ENCODE measurements at places on chromosomes 5 and 9.

DNA sequence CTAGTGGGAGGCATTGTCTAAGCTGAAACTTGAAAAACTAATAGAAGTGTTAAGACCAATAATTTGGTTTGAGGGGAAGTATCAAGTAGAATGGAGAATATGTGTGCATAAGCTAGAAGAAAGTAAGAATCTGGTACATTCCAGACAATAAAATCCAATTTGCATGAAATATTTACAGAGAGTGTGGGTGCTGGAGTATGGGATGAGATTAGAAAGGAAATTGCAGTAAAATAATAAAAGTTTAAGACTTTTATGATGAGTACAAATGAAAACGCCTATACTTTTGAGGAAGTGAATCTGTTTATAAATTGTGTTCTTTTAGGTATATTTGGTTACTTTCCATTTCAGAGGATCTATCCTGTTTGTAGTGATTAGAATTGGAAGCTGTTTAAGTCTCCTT is 165.4 kb upstream of the TNC start:
- no peak for DNase-seq

- no peak for DNase-seq
These were observed 20.3 kb upstream of the UNC5A start for GRCh38 chr5:176789873-176790615.

- DNase-seq: no peak
These were observed 50.3 kb downstream of the SPATA31D1 start for GRCh38 chr9:82038897-82039296.

DNA sequence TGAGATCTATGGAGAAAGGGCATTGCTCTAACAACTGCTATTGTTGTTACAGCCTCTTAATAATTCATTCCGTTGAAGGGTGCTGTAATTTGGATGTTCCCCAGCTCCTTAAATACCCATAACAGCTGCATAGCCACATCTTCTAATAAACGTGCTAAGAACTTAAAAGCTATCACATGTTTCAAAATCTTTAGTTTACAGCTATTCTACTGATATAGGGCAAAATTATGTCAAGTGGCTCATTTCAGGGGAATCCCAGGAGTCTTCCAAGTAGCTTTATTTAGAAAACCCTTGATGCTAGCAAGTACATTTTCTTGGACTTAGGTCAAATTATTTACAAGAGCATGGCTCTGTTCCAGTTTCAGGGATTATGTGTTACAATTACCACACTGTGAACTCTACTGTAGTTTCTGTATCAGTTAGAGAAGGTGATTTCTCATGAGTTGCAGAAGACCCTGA is 990.4 kb upstream of the ACO1 start:
- no peak for DNase-seq

- DNase-seq: no peak
These were observed 58.0 kb upstream of the FBN2 start for GRCh38 chr5:128596071-128596470.

GRCh38 chr9:27059907-27060306 is 49.1 kb upstream of the TEK start:
- no peak for DNase-seq

DNA sequence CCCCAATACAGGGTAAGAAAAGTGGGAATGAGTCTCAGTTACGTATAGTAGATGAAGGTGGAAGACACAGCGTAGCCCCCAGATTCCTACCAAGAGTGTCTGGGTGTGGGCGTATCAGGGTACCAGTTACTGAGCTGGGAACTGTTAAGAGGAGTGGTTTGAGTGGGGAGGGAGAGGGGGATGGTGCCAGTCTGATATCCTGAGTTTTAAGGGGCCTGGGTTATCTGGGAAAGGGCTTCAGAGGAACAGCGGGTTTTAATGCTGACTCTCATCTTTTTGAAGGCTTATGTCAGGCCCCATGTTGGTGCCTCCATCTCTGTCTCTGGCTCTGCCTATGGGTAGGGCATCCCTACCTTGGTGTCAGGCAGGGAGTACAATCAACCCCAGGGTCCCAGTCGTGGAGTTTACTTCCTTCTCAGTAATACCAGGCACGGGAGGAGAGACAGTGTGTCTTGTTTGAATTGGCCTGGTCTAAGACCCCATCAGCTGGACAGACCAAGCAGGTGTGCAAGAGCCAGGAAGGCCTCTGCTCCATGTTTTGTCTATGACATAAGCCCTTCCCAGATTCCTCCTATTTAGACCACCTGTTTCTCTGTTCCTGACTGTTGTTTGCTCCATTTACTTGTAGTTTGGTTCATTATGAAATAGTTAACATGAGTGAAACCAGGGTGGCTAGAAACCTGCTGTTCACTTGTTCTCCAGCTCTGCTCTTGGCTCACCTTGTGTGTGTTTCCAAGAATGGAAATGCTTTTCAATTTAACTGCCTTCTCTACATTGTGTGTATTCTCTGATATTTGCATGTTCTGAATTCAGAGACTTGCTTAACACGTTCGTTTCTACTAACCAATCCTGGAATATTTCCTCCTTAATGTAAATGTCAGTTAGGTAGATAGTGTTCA is 125.6 kb downstream of the DAB2IP start:
- DNase-seq: no peak

GRCh38 chr5:102229685-102230084 is 66.4 kb downstream of the SLCO4C1 start:
- no peak for DNase-seq

DNA sequence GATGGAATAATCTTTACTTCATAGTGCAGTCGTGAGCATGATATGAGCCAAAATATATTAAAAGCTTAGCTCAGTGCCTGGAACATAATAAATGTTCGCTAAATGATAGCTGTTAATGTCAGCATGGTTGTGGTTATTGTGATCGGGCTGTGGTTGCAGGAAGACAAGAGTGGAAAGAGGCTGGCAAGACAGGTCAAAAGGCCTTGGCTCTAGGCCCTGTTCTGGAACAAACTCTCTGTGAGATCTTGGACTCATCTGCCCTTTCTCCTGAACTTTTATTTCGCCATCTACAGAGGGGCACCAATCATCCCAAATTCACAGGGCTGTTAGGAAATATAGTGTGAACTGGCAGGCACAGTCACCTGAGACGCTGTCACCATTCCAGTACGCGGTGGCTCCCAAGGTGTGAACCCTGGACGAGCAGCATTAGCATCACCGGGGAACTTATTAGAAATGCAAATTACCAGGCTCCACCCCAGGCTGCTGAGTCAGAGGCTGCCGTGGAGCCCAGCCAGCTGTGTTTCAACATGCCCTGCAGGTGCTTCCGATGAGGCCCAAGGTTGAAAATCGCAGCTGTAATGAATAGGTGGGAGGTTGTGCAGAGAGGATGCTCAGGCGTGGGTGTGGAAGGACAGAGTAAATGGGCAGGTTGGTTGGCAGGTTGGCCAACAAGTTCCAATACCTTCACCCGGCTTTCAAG is 50.2 kb upstream of the SAP30L start:
- DNase-seq: no peak

All from globus pallidus (tissue), 1 donor.